ENCODE measurements at places on chromosomes 5 and 9. TPM values are rescaled to one million over a fixed set of nuclear protein-coding genes. Genes with fewer than 3 reads are reported as not detected.

BTNL3 gene
- not detected for total RNA-seq

KIAA1191 gene
- 38.1 TPM for total RNA-seq

ADAMTS6 gene
- 23.1 TPM for total RNA-seq

PCDHB2 gene
- total RNA-seq = 3.4 TPM

FAM120AOS gene
- 41.1 TPM for total RNA-seq
